ENCODE measurements at places on chromosomes 3 and 15.

DNA sequence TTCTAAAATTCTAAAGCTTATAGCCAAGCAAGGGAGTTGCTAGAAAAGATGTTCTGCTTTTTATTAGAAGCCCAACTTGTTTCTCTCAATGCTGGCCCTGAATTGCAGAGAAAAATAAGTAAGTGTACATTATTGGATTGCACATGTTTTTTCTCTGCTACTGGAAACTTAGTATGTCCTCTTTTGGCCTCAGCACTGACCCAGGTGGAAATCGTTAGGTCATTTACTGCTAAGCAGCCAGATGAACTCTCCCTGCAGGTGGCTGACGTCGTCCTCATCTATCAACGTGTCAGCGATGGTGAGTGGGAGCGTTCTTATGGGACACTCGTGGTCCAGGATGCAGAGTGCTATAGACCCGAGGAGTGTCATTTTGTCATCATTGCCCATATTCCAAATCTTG is 69.8 kb downstream of the DHX36 start:
- DNase-seq = no peak

- no peak for DNase-seq
These were observed 48.7 kb downstream of the EFCAB12 start for GRCh38 chr3:129379582-129380358.

DNA sequence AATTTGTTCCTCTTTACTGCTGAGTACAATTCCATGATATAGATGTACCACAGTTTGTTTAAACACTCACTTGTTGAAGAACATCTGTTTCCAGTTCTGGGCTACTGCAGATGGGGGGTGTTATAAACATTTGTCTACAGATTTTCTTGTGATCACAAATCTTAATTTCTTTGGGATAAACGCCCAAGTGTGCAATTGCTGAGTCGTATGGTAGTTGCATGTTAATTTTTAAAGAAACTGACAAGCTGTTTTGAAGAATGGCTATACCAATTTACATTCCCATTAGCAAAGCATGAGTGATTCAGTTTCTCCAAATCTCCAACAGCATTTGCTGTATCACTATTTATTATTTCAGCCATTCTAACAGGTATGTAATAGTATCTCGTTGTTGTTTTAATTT is 242.0 kb upstream of the MRPL3 start:
- no peak for DNase-seq

GRCh38 chr3:111748132-111748531 is 110.9 kb upstream of the PHLDB2 start:
- no peak for DNase-seq

- DNase-seq = no peak
These were observed 367.5 kb downstream of the MECOM start for GRCh38 chr3:169295912-169296570.

GRCh38 chr3:77718311-77718710 is 678.4 kb downstream of the ROBO2 start:
- DNase-seq = no peak

DNA sequence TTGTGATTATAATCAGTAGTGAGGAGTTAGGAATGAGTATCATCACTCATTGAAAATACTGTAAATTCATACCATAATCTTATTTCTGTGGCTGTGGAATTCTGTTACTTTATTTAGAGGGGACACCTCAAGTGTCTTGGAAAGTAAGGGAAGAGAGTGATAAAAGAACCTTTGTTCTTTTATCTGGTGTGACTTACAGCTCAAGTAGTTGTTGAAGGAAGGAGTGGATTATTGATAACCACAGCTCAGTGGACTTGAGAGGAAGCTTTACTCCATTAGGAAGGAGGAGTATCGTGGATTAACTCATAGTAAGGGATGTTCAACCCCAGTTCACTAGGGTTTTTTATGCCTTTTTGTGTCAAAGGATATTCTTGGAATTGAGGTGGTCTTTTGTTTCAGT is 32.2 kb upstream of the FAH start:
- DNase-seq = no peak

DNA sequence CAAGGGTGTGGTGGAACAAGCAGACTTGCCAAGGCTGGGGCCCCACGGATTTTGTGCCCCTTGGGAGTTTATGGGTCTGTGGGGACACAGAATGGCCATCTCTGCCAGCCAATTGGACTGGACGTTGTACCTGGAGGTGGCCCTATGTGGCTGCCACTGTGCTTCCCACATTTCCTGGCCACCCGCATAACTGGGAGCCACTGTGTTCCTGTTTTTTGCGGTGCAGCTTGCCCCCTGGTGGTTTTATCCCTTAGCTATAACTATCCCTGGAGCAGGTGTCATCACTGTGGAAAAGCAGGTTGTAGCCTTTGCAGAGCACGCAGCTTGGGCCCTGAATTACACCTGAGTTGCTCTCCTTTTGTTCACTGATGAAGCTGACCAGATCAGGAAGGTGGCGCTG is 306.3 kb downstream of the ZPLD1 start:
- DNase-seq = no peak

- no peak for DNase-seq
These were observed 226.8 kb downstream of the DTWD1 start for GRCh38 chr15:49847423-49848281.
